ENCODE measurements at places on chromosomes 7 and 10.

GRCh38 chr7:3961857-3962503 lies 660.9 kb downstream of the SDK1 start:
- no peak for DNase-seq

GRCh38 chr10:46550076-46550790 lies 6.2 kb downstream of the GPRIN2 start:
- DNase-seq = no peak

- DNase-seq = no peak
Observed at GRCh38 chr10:128063736-128064107, 62.5 kb downstream of the MKI67 start.

- DNase-seq = no peak
Observed at GRCh38 chr7:40815022-40815421, 680.2 kb downstream of the SUGCT start.

- DNase-seq = peak; percentile 76
Observed at GRCh38 chr10:8053446-8054243, 843 bp upstream of the GATA3 start.

DNA sequence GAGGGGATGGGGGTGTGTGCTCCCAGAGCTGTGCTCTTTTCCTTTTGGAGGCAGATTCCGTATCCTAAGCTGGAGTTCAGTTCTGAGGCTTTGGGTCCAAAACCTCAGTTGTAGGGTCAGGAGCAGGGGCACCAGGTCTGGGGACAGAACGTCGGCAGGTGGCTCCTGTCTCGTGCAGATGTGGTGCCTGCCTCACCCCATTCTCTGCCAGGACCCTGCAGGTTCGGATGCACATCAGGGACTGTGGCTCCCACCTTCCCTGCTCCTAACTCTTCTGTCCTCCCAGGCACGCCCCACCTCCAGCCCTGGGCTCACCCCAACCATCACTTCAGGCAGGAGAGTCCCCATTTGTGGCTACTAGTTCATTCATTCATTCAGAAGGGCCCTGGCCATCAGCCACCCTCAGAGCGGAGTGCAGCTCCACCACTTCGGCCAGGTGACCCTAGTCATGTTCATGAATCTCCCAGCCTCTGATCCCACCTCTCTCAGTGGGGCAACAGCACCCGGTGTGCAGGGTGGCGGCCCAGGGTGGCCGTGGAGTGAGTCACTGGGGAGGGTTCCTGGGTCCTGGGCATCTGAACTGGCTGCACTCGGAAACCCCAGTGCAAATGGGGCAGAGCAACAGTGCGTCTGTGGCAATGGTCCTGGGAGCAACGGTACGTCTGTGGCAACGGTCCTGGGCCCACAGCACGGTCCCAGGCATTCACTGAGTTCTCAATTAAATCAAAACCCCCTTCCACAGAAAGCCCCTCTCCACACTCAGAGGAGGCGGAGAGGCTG lies 100.8 kb upstream of the FAM20C start:
- DNase-seq = no peak

DNA sequence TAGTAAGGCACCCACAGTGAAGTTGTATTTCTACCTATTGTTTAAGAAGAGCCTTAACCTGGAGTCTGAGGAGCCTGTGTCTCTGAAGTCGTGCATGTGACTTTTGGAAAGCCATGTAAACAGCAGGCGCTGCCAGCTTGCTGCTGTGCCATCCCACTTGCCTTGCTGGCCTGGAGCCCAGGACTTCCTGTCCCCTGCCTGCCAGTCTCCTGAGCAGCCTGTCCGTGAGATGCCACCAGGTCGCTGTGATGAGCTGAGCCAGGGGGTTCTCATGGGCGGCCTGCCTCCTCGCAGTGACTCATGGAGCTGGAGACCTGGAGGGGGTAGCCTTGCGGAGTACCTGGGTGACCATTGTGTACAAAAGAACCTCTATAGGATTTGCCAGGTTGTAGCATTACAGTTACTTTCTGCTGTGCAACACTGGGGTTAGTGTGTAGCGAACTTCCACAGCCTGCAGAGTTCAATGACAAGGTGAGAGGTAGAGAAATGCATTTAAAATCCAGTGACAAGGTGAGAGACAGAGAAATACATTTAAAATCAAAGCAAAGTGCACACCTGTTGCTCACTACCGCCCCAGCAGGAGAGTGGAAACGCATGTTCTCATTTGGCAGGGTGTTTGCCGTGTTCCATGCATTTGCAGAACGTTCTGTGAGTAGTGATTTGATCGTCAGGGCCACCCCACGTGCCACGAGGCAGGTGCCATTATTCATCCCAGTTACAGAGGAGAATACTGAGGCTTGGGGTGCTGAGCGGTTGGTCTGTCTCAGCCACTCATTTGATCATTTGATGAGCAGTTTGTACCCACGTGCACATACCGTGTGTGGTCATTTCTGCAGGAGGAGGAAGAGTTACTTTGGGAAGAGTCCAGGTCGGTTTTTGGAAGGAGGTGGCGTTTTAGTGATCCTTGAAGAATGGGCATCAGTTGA lies 36.6 kb upstream of the BHLHA15 start:
- DNase-seq = no peak

DNA sequence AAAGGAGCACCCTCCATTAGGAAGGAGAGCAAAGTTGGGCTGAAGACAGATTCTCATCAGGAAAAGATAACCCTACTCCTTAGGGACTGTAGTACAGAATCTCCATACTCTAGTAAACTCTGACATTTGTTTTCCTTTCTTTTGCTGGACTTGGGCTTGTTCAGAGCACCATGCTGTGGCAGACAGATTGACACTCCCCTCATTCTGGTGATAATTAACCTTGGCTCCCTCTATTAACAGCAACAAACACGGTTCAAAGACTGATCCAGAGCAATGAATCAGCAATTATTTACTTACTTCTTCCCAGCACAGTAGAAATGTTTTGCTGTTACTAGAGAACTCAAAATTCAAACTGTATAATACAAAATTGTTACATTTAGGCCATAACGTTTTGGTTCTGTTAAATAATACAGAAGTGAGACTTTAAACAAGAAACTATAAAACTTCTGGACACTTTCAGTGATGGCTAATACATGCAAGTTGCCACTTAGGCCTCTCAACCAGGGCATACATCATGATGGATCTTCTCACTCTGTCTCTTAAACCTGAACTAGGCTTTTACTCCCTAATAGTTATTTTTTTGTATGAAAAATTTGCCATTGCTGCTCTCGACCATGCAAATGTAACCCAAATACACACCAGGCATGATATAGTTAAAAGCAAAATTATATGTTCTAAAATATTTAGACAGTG lies 639.0 kb downstream of the IPMK start:
- DNase-seq = no peak

DNA sequence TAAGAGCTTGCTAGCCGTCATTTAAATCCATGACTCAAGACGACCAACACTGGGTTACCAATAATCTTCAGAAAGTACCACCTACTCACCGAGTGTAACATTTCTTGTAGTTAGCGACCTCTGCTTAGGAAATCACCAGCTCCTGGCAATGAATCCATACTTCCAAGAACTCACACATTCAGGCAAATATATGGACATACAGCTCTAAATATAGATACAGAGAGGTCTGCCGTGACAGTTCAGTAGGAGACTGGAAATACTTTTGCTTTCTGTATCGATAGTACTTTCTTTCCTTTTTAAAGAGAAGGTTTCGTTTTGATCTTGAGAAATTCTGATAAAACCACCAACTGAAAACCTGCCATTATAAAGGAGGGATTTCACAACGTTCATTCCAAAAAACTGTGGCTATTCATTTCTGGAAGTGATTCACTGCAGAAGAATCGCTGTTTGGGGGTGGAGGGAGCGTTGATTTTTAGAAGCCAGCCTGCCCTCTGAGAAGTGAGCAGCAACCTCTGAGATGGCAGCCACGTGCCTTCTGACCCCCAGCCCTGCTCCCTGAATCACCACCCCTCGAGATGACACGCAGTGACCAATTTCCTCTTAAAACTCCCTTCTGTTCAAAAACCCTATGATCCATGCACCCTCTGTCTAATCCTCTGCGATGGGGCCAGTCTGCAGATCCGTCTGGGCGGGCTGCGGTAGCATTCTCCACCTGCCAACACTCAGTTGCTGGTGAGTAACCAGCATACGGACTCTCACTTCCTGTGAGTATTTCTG lies 179.0 kb upstream of the KLF14 start:
- peak; percentile 85 for DNase-seq

Measured in Jurkat, Clone E6-1 (cell line).